ENCODE measurements at places on chromosomes 13 and 19.

DNA sequence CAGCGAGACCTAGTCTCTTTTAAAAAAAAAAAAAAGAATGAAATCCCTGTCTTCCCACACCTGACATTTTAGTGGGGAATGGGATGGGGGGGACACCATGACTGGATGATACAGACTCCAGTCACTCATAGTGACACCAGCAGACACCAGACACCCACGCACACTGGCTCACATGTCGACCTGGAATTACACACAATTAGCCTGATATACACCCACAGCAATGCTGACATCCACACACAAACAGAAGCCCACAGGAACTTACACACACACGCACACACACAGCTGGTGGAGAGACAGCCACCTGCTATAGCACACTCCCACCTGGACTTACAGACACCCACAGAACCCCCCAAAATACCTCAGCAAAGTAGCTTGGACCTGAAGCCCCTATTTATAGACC lies 8.3 kb upstream of the NANOS3 start:
- DNase-seq: no peak

DNA sequence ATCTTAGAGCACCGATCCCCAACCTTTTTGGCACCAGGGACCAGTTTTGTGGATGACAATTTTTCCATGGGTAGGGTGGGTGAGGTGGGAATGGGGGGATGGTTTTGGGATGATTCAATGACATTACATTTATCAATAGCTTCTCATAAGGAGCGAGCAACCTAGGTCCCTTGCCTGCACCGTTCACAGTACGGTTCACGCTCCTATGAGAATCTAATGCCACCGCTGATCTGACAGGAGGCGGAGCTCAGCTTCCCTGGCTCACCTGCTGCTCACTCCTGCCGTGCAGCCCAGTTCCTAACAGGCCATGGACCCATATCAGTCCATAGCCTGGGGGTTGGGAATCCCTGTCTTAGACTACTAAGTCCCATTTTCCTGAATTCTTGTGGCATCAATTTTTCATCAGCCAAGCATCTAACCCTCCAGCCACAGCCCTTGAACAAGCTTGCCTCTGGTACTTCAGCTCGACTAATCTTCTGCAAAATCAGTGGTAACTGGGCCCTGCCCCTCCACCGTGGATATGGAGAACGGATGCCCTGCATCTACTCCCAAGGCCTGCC lies 37.0 kb upstream of the MAP3K10 start:
- no peak for DNase-seq

GRCh38 chr13:101452519-101453485 lies at the start of gene ITGBL1:
Gene ITGBL1, plus strand, starts transcription at chr13:101452675. Its CDS starts 159 bp downstream, at chr13:101452834.
- DNase-seq: peak; percentile 43

DNA sequence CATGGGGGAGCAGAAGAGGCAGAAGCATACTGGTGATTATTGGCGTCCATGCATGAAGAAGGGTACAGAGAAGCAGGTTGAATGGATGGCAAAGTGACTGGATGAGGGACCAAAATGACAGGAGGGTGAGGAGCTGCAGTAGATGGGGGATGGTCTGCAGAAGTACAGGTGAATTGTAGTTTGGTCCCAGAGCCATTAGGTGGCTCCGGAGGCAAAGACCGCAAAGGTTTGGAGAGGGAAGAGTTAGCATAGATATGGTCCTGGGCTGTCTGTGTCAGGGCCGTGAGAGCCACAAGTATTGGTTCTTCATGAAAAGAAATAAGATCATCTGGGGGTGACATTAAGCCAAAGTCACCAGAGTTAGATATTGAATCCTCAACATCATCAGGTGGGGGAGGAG lies 59.0 kb upstream of the ZNF726 start:
- DNase-seq: no peak

DNA sequence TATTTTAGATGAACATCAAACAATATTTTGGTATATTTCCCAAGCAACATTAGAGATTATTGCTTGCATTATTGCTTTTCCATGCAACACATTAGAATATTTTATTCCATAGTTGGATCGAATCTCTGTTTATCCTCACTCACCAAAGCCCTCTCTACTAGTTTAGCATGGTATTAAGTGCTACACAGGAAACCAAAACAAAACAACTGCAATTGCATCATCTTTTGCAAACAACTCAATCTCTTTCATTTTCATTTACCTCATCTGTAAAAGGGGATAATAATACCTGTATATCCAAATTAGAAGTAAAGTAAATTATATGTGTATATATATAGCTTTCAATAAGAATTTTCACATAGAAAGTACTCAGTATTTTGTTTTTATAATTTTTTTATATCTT lies 147.8 kb upstream of the PCDH9 start:
- no peak for DNase-seq

GRCh38 chr13:41520660-41521630 lies 63.6 kb downstream of the RGCC start:
- peak; percentile 81 for DNase-seq

GRCh38 chr13:46343279-46343994 lies 43.6 kb downstream of the RUBCNL start:
- no peak for DNase-seq

DNA sequence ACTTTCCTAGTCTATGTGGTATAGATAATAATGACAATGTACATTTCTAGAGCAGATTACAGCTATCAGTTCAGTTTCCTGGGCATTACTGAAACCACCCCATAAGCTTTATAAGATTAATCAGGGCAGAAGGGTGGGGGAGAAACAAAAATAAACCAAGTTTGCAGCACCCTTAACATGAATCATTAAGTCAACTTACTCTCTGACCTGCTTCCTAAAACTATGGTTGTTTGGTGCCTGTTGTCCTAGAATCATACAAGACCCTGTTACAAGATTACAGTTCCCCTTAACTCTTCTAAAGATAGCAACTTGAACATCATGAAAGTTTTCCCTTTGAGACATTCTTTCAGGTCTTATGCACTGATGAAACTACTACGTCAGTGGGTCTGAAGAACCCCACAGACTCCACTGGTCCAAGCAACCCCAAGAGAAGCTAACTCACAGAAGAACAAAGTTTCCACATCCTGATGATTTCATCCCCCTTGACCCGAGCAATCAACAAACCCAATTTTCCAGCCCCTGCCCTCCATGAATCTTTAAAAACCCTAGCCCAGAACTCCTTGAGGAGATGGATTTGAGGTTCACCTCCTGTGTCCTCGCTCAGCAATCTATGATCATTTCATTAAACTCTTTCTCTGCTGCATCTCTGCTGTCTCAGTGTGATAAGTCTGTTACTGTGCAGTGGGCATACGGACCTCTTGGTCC lies 336.5 kb downstream of the FOXO1 start:
- DNase-seq: no peak

- no peak for DNase-seq
These were observed 9.7 kb downstream of the MKNK2 start for GRCh38 chr19:2041433-2041682.

- no peak for DNase-seq
These were observed 201.5 kb upstream of the GPR12 start for GRCh38 chr13:26961890-26962615.

Data from fibroblast of upper back skin (primary cell).